A549 (cell line): ENCODE measurements at places on chromosomes 2 and 18. TPM values are rescaled to one million over a fixed set of nuclear protein-coding genes. Genes with fewer than 3 reads are reported as not detected.
A peak's percentile ranks its signal among the peaks of the same experiment; 100 is the strongest.

DNA sequence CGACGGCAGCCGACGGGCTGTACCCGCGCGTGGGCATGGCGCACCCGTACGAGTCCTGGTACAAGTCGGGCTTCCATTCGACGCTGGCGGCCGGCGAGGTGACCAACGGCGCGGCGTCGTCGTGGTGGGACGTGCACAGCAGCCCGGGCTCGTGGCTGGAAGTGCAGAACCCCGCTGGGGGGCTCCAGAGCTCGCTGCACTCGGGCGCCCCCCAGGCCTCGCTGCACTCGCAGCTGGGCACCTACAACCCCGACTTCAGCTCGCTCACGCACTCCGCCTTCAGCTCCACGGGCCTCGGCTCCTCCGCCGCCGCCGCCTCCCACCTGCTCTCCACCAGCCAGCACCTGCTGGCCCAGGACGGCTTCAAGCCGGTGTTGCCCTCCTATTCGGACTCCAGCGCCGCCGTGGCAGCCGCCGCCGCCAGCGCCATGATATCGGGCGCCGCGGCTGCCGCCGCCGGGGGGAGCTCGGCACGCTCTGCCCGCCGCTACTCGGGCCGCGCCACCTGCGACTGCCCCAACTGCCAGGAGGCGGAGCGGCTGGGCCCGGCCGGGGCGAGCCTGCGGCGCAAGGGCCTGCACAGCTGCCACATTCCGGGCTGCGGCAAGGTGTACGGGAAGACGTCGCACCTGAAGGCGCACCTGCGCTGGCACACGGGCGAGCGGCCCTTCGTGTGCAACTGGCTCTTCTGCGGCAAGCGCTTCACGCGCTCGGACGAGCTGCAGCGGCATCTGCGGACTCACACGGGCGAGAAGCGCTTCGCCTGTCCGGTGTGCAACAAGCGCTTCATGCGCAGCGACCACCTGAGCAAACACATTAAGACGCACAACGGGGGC lies 2.0 kb downstream of the SP9 start:
- DNase-seq, result no peak

DNA sequence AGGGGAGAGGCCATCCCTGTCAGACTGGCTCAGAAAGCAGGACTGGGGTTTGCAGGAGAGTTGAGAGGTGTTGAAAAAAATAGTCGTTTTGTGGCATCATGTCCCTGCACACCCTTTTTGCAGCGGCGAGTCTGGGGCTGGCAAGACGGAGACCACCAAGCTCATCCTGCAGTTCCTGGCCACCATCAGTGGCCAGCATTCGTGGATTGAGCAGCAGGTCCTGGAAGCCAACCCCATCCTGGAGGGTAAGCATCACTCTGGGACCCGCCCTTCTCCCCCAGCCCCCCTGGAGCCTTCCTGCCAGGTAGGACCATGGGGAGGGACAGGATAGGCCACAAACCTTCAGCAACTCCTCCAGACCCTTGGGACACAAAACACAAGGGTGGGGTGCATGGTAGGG lies 34.2 kb downstream of the MYO7B start:
- DNase-seq, result no peak

DNA sequence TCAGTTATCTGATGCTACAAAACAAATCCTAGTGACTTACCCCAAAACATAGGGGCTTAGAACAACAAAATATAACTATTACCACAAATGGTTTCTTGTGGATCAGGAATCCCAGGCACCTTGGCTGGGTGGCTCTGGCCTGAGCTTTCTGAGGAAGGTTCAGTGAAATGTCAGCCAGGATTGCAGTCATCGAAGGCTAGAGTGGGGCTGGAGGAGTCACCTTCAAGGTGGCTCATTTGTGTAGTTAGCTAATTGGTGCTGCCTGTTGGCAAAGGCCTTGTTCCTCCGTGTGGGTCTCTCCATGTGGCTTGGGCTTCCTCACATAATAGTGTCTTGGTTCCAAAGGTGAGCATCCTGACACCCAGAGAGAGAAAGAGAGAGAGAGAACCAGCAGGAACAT lies 57.4 kb downstream of the COPS8 start:
- DNase-seq, result no peak

- DNase-seq, result no peak
These were observed 36.0 kb upstream of the DYNC2LI1 start for GRCh38 chr2:43737855-43738254.

DNA sequence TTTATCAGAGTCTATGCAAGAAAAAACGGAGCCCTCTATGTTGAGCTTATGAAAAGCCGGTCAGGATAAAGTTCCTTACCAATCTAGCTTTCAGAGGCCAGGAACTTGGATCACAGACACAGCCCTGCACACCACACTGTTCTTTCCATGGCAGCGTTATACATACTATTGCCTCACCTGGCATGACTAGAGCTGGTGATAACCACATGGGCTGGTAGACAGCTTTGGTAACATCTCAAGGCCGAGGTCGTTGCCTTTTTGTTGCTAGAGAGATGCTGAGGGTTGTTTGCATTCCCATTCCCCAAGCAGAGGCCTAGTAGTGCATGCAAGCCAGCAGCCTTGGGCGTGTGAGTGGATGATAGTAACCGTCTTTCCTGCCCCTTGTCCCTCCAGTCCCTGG lies 78.0 kb downstream of the ITGB1BP1 start:
- DNase-seq, result no peak

NEU4 gene
- 0.19 to 0.70 TPM (median 0.25 TPM) in 3 replicates for polyA plus RNA-seq

INPP5D gene
- 0.49 to 0.57 TPM (median 0.53 TPM) in 3 replicates for polyA plus RNA-seq

MAL gene
- not detected in 3 replicates for polyA plus RNA-seq

DNA sequence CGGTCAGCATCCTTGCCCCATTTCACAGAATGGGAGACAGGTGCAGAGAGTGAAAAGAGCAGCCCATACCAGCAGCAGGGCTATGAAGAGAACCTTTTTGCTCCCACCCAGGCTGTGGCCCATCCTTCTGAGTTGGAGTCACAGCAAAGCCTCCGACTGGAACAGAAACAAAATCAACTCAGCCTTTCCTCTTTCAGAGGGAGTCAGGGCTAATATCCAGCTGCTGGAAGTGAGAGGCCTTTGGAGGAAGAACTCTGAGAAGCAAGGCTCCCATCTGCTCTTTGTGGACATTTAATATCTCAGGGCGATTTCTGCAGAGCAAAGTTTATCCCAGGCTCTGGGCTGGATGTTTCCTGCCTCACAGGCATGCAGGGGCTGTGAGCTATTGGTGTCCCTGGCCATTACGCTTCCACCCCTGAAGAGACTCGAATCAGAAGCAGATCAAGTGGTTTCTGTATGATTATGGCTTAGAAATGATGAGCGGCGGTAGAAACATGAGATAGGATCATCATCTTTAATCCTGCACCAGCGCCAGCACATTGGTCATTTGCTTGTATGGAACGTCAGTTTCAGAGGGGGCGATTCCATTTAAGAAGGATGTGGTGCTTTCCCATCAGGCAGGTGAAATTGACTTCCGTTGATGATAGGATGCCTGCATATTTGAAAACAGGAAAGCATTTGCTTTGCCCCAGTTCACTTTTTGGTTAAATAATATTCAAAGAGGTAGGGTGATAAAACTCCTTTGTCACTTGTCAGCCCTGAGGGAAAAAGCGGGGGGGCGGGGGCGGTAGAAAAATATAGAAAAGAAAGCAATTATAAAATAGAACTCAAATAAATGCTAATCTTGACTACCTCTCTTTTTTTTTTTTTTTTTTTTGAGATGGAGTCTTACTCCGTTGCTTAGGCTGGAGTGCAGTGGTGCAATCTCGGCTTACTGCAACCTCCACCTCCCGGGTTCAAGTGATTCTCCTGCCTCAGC lies 152.4 kb downstream of the LRRC30 start:
- DNase-seq, result no peak

- DNase-seq, result no peak
These were observed 20.1 kb downstream of the CAPN13 start for GRCh38 chr2:30786923-30787685.

- peak; percentile 58 for DNase-seq
These were observed 65.1 kb upstream of the TMEM17 start for GRCh38 chr2:62570861-62571698.

GRCh38 chr18:2908946-2909335 lies 62.1 kb downstream of the EMILIN2 start:
- DNase-seq, result no peak

- no peak for DNase-seq
These were observed 509 bp upstream of the CYS1 start for GRCh38 chr2:10080536-10081304.

- no peak for DNase-seq
These were observed 19.3 kb downstream of the PPP4R1 start for GRCh38 chr18:9594823-9595596.

GRCh38 chr2:102971701-102972100 lies 209.9 kb downstream of the TMEM182 start:
- DNase-seq, result no peak

CCDC148 gene
- polyA plus RNA-seq, result 0.41 to 0.61 TPM (median 0.50 TPM) in 3 replicates

DNA sequence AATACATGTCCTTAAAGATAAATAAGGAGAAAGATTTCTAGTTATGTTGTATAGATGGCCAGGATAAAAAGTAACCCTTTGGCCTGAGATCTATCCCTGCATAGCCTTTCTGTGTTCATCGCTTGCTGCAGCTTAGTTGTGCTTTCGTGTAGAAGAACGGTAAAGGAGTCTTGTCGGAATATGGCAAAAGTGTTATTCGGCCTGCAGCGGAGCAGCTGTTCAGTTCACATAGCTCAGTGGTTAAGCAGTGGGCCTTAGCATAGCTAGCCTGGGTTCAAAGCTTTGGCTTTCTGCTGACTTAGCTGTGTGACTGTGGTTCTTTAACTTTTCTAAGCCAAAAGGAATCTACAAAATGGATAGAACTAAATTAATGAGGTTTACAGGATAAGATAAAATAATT lies 55.4 kb downstream of the MALT1 start:
- no peak for DNase-seq

DNA sequence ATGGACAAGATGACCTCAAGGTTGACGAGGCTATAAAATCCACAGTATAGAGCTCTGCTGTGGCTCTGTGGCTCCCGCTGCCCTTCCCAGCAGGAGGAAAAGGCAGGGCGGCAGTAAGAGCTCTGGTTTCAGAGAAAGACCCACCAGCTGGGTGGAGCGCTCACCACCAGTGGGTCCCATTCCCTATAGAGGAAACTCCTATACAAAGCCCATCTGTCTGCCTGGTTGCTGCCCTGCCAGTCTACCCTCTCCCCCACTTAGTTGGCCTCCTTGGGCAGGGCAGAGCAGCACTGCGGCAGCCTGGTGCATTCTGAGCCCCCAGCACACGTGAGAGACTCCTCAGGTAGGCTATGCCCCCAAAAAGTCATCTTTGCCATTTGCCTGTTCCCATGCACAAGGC lies 26.5 kb downstream of the TNS1 start:
- DNase-seq, result no peak

- no peak for DNase-seq
These were observed 9.7 kb downstream of the ATP8B1 start for GRCh38 chr18:57793302-57793986.

DNA sequence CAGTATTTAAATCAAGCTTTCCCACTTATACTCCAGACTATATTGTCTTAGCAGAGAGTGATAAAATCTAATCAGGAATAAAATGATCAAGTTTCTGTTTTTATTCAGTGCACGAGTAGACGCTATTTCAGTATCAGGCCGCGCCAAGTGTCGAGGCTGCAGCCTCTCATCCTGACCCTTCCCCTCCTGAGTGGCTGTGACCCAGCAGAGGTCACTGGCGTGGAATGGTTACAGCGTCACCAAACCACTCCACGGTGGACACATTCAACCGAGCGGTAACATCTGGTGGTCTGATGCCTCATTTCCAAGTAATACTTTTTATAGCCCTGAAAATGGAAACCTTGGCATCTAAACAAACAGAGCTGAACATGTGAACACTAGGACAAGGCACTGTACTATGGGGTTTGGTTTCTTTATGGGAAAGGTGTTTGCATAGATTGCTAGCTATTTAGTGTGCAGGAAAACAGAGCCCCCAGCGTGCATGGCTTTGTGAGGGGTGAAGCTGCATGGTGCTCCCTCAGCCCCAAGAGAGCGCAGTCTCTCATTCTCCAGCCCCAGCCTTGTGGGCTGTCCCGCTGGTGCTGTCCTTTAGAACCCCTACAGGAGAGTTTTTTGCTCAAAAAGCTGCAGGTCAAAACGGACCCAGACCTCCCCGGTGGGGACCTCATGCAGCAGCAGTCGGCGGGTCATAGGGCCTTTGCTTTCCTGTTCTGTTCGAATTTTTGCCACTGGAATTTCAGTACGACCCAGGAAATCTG lies 28.4 kb downstream of the FAM228A start:
- DNase-seq, result no peak

DNA sequence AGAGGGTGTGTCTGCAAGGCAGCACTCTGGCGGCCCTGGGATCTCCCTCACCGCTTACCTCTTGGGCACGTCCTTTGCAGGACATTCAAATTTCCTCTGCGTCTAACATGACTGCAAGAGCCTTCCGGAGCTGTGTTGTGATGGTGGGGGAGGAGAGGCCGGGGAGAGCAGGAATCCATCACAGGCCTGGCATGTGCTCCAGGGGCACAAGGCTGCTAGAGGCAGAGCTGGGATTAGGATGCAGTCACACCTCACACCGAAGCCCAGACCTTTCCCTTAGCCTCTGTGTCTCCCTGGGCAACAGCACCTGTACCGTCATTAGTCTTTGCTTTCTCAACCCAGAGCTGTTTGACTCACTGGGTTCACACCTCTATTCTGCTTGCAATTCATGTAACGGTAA lies 111.3 kb downstream of the CMPK2 start:
- DNase-seq, result no peak

DNA sequence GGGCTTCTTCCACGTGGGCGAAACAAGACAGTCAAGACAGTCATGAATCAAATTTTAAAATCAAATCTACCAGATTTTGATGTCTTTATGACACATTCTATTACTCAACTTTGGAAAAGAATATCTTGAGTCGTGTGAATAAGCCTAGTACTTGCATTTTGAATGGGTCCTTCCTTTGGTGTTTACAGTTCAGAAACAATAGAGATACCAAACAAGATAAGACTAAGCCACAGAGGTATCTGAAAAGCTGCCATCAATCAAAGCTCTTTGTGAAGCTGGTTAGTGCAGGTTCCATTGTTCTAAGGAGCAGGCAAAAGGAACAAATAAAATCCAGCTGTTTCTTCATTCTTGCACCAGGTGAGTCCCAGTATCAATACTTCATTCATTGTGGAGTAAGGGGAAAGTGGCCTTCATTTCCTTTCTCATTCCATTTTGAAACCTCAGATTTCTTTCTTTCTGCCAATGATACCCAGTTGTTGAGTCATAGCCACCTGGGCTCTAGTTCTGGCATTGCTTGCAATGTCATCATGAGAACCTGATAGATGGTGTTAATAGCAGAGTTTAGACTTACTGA lies 151.7 kb upstream of the L3MBTL4 start:
- no peak for DNase-seq

MROH2A gene
- 0.04 to 0.28 TPM (median 0.10 TPM) in 3 replicates for polyA plus RNA-seq

- DNase-seq, result no peak
These were observed 4.1 kb downstream of the CYTIP start for GRCh38 chr2:157439824-157440186.

DNA sequence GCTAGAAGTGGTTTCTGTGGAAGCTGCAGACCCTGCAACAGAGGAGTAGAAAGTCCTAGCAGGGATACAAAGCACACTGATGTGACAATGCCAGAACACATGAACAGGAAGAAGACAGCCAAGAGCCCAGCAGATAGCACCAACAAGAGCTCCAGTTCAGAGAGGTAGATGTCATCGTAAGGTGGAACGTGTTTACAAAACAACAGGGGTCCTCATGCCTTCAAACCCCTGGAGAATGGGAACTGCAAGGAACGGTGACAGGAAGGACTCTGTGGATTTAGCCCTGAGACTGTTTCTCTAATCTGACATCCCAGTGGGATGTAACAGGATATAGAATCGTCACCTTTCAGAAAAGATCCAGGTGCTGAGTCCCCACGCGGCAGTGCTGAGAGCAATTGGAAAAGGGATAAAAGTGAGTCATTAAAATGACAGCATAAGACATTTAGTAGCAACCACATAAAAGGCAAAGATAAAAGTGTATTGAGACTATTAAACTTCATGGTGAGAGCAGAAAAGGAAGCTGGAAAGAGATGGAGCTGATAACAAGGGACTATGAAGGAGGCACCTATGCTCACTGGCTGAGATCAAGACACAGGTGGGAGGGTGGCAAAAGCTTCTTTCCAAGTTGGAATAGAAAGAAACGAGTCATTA lies 195.2 kb downstream of the FBXO15 start:
- no peak for DNase-seq
